ENCODE measurements at places on chromosomes 7 and 10.

GRCh38 chr7:155453296-155454182, 4.4 kb upstream of the EN2 start:
- DNase-seq: no peak

- DNase-seq: no peak
Measured at GRCh38 chr7:157188091-157188665, 49.5 kb downstream of the UBE3C start.

DNA sequence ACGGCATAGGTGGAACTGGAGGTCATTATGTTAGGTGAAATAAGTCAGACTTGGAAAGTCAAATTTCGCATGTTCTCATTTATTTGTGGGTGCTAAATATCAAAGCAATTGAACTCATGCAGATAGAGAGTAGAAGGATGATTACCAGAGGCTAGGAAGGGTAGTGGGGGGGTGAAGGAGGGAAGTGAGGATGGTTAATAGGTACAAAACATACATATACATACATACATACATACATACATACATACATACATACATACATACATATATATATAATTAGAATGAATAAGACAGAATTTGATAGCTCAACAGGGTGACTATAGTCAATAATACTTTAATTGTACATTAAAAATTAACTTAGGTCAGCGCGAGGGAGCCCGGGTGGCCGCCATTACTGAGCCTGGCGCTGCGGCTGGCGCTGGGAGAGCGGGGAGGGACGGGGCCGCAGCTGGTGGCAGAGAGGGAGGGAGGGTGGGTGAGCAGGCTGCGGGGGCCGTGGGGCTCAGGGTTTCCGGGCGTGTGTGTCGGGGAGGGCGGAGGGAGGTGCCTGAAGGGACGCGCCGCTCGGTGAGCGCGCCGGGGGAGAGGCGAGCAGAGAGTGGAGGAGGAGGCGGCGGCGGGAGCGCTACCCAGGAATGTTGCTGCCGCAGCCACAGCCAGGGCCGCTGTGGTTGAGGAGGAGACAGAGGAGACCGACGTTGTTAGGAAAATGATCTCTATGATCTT, 85.8 kb upstream of the EGFR start:
- DNase-seq: no peak

DNA sequence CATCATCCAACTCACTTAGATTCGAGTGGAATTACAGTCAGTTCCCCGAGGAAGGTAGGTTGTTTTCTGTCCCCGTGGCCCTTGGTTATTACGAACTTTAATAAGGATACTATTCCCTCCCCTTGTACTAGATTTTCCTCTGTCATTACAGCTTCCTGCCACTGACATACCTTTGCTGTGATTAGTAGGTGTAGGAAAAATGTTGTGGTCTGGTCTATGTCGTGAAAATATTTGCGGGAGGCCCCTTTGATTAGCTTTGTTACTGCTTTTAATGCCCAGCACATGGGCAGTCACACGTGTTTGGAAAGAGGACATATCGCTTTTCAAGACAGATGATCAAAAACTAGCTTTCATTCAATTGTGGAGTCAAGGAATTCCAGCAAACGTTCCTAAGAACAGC, 92.2 kb downstream of the GATA3 start:
- no peak for DNase-seq

GRCh38 chr7:112779667-112780066, 10.5 kb downstream of the TMEM168 start:
- no peak for DNase-seq

GRCh38 chr7:112152186-112152585, 54.0 kb downstream of the DOCK4 start:
- DNase-seq: no peak

GRCh38 chr10:121975295-121976086, 474 bp upstream of the NSMCE4A start:
- no peak for DNase-seq

- DNase-seq: no peak
Measured at GRCh38 chr10:94349327-94349726, 13.4 kb downstream of the NOC3L start.

- no peak for DNase-seq
Measured at GRCh38 chr7:945147-945555, 9.3 kb downstream of the ADAP1 start.

- DNase-seq: no peak
Measured at GRCh38 chr10:95395947-95396449, 105.2 kb upstream of the PDLIM1 start.

- DNase-seq: no peak
Measured at GRCh38 chr7:70953796-70954195, 178.1 kb upstream of the GALNT17 start.

DNA sequence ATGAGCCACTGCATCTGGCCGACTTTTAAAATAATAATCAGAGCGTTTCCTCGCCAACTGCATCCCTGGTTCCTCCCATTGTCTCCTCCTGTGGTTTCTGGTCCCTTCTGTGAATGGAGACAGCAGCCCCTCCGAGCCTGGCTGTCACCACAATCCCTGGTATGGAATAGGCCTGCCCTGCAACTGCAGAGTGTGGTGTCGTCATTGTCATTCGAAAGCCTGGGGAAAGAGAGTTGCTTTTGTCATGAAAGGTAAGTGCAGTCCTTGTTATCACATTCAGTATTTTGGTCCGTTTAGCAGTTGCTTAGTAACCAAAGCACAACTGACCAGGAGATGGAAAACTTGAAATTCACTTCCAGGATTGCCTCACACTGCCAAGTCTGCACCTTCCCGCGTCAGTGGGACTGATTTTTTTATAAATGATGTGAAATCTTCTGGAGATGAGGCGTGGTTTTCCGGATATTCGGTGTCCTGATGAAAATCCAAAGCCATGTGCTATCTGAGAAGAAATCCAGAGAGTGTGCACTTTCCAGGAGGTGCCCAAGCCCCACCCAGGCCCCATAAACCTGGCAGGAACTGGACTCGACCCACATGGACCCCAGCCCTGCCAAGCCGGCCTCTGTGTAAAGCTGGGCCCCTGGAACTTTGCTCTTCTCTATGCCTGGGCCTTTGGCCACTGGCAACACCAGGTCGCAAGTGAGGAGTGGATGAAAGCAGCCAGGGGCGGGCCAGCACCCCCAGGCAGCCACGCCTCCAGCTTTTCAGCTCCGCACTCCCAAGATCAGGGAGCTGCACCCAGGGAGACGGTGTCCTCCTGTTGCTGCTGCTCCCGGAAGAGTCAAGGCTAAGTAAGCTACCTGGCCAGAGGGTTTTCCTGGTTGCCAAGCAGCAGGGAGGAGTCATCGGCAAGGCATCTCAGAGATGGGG, 133.7 kb upstream of the SH2B2 start:
- no peak for DNase-seq

GRCh38 chr10:33746836-33747268, 412.4 kb upstream of the NRP1 start:
- no peak for DNase-seq

GRCh38 chr7:131083781-131084180, 243.9 kb upstream of the MKLN1 start:
- no peak for DNase-seq

GRCh38 chr7:2542011-2542915, 13.1 kb downstream of the BRAT1 start:
- DNase-seq: no peak

DNA sequence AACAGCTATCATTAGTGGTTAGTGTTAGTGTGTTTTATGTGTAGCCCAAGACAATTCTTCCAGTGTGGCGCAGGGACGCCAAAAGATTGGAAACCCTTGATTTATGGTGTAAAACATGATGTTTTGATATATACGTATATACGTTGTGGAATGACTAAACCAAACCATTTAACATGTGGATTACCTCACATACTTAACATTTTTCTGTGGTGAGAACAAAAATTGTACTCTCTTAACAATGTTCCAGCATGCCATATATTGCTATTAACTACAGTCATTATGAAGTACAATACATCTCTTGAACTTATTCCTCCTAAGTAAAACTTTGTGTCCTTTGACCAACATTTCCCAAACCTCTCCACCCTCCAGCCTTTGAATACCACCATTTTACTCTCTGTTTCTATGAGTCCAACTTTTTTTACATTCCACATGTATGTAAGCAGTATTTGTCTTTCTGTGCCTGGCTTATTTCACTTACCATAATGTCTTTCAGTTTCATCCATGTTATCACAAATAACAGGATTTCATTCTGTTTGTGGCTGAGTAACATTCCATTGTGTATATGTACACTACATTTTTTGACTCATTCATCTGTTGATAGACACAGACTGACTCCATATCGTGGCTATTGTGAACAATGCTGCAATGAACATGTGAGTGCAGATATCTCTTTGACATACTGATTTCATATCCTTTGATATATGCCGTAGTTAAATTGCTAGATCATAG, 42.2 kb upstream of the MAGI2 start:
- DNase-seq: no peak

- DNase-seq: no peak
Measured at GRCh38 chr7:98323597-98324322, 42.3 kb downstream of the BRI3 start.

- DNase-seq: no peak
Measured at GRCh38 chr7:134364619-134365037, 47.9 kb upstream of the SLC35B4 start.

DNA sequence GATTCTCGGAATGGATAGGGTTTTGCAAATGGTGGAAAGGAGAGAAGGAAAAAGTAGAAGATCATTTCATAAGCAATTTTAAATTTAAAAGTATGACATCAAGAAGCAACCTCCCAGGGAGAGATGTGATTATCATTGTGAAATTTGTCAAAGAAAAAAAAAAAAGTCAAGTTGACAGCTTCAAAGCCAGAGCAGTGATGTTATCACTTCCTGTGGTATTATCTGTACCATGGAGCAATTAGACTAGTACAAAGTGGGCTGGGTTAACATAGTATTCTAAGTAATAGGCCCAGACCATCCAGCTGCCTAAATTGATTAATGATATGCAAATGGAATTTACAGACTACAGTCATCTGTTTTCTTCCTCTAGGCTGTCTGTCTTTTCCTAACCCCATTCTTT, 84.0 kb upstream of the NPY start:
- DNase-seq: no peak

- no peak for DNase-seq
Measured at GRCh38 chr7:5470816-5471215, 47.2 kb upstream of the TNRC18 start.

- DNase-seq: no peak
Measured at GRCh38 chr7:30869794-30870611, 41.6 kb upstream of the AQP1 start.

DNA sequence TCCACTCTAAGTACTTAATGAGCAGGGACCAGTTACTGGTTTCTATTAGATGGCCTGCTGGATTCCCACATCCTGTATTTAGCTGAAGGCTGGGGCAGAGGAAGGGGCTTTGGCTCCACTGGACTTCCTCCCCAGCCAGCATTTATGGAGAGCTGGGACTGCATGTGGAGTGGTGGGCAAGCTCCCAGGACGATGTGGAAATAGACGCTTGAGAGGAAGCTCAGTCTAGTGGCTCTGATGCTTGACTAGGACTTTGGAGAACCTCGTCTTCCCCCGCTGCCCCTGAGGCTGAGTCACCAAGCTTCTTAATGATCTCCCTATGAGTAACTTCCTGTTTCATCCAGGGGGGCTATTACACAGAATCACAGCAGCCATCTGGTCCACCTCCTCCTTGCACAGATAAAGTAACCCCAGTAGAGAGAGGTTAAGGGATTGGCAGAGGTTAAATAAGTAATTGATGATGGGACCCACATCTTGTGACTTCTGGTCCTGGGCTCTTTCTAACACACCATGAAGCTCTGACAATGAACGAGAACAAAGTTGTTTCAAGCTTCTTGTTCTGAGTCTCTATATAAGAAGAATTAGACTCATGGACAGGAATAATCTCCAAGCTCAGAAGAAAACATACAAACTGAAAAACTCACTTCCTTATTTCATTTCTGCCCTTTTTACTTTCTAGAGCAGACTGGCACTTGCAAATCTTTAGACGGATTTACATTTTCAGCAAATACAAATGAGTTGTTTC, 126.2 kb downstream of the PRPF18 start:
- no peak for DNase-seq

DNA sequence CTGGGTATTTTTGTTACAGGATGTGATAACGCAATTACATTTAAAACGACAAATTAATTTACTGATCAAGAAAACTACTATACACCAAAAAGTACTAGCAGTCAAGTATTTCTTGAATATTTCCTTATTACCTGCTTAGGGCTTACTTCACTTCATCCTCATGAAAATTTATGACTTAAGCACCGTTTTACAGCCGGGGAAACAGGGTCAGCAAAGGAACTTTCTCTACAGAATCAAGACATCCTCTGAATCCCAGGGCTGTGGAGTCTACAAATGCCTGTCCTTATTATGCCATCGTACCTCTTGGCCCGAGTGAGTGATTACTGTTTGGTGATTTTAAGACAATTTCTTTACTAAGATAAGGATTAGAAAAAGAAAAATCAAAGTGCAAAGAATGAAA, 248.3 kb downstream of the ZMYND11 start:
- no peak for DNase-seq

DNA sequence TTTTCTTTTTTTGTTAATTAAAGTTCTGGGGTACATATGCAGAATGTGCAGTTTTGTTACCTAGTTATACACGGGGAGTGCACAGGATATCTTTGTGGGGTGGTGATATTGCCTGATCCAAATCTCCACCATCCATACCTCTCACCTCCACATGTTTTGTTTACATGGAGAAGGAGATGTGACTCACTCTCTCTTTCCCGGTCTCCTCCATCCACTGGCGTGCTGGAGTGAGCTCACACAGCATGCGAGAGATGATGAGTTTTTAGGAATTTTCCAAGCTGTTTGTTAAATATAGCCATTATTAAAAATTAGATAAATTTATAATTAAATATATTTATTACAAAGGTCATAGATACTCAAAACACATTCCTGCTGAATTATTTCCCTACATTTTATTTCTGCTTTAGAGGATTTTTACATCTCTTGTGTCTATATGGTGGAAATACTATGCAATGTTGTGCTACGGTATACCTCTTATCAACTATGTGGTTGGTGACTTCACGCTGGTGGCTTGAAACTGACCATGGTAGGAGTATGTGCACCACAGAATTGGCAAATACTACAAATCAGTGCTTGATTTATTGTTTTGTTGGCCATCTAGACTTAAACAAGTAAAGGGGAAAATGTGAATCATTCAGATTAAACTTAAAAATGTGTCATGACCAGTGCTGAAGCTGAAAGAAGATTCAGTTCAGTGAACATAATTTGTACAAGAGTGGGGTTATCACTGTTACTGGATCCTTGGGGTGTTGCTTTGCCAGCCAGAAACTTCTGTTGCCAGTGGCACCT, 107.9 kb upstream of the FAM180A start:
- DNase-seq: no peak

- peak; percentile 8 for DNase-seq
Measured at GRCh38 chr7:94064541-94065191, 60.5 kb upstream of the BET1 start.

Measured in NCI-H526 (cell line).